GM03348 (cell line): ENCODE measurements at places on chromosomes 12 and 14.
A peak's percentile ranks its signal among the peaks of the same experiment; 100 is the strongest.

DNA sequence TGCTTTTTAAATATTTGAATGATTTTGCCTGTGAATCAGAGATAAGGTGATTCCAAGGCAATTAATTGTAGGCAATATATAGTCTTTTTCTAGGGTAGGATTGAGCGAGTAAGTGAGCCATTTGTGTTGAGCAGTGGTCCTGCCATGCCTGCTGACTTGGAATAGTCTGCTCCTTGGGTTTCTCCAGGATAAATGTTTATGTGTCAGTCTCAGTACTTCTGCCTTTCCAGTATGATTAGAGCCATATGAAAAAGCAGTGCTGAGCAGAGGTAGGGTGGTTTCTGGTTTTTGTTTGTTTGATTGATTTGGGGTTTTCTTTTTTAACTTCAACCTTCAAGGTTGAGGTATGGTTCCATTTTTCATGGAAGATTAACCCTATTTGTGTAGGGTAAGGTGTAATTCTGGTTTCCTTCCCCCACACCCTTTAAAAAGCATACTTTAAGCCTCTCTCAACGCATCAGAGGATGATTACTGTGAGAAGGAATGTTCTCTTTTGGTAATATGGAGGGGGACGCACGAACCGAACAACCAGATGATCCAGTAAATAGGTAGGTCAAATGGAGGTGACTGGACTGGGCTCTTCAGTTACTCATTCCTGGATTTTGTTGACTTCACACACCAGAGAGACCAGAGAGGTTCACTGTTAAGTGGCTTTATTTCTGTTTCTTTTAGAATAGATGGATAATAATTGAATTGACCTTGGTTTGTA is 22.7 kb downstream of the FRMD6 start:
- DNase-seq, result no peak

DNA sequence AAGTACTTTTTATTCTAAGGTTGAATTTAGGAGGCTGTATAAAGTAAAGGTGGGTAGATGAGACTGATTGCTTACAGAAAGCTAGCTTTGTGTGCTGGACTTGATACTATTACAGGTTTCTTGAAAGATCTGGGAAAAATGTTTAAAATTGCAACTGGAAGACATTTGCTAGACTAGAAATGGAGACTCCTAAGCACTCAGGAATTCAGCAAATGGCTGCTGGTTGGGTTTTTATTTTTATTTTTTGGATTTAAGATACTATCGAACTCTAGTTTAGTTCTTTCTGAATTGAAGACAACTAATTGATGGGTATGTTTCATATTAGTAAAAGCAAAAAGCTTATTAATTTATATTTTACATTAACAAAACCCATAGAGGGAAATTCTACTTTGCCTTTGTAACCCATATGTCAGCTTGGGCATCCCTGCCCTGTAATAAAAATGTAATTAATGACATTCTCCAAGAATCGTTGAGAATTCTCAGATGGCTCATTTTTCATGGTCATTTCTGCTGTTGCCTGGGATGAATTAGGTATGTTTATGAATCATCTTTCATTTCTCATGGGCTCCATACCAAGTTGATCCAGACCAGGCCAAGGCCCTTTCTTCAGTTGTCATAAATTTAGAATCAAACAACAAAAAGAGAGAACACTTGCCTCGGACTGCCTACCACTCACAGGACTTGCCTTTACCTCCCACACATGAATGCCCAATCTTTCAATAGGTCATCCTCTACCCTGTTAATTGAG is 102.1 kb downstream of the ERGIC2 start:
- DNase-seq, result peak; percentile 41

DNA sequence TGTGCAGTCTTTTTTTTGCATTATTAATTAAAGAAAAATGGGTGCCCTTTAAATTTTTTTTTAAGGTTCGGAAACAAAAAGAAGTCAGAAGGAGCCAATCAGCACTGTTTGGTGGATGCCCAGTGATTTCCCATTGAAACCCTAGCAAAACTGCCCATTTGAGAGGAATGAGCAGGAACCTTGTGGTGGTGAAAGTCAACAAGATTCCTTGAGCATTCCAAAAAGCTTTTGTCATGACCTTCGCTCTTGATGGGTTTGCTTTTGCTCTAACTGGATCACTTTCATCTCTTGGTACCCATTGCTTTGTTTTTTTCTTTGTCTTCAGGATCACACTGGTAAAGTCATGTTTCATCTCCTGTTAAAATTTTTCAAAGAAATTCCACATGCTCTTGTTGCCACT is 54.1 kb downstream of the ADIPOR2 start:
- peak; percentile 5 for DNase-seq

DNA sequence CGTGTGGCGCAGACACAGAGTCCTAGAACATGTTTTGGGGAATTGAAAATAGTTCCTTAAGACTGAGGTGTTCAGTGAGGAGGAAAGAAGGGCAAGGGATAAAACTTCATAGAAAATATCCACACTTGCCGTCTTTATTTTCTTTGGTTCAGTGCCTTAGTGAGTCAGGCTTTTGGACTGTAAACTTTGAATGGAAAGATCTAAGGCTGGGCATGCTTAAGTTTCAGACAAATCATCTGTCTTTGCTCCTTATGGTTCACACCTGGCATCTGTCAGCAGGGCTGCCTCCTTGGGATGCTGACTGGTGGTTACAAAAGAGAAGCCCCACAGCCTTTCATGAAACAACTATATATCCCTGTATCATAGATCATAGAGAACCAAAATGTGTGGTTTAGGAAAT is 136.3 kb upstream of the PRICKLE1 start:
- no peak for DNase-seq

- no peak for DNase-seq
Observed at GRCh38 chr12:107539196-107539939, 146.2 kb upstream of the PWP1 start.

DNA sequence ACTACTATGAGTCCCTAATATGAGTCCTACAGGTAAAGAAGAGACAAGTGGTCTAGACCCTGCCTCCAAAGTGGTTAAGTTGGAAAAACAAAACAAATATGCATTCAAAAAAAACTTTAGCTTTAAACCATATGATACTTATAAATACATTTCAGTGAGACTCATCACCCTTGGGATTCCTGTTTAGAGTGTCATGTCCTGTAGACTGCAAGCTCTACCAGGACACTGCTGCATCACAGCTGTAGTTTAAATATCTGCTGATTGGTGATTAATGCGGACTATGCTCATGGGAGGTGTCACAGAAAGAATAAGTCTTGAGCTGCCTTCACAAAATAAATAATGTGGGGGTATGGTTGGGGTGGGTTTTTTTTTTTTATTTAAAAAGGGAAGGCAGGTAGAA is 8.8 kb upstream of the LGR5 start:
- no peak for DNase-seq

DNA sequence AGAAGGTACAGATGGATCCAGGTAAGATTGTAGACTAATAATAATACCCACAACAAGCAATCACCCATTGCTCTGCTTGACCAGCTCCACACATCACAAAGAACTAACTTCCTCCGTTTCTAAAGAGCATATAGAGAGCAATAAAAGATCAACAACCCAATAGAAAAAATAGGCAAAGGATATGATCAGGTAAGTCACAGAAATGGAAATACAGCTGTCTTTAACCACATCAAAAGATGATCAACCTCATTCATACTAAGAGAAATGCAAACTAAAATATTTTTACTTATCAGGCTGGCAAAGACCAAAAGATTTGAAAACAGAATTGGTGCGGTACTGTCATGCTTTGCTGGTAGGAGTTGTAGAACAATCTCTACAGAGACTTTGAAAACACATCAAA is 8.9 kb downstream of the C2CD5 start:
- DNase-seq, result no peak

GRCh38 chr12:132143336-132144071 is 615 bp downstream of the DDX51 start:
- peak; percentile 41 for DNase-seq

GRCh38 chr12:28893856-28894255 is 255.2 kb upstream of the FAR2 start:
- no peak for DNase-seq

DNA sequence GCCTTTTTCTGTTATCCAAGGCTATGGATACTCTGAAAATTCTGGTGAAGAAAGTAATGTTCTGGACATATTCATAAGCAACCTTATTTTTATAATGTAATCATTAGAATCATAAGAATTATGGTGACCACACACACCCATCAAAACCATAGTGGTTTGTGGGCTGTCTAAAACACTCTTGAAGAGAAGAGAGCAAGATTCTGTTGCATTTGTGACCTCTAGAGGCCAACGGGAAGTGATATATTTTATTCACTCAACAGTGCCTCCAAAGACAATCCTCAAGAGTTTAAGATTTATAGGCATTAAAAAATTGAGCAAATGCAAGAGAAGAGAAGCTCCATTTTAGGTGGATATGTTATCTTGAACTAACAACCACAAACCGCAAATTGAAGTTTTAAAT is 68.5 kb upstream of the LGR5 start:
- DNase-seq, result no peak

DNA sequence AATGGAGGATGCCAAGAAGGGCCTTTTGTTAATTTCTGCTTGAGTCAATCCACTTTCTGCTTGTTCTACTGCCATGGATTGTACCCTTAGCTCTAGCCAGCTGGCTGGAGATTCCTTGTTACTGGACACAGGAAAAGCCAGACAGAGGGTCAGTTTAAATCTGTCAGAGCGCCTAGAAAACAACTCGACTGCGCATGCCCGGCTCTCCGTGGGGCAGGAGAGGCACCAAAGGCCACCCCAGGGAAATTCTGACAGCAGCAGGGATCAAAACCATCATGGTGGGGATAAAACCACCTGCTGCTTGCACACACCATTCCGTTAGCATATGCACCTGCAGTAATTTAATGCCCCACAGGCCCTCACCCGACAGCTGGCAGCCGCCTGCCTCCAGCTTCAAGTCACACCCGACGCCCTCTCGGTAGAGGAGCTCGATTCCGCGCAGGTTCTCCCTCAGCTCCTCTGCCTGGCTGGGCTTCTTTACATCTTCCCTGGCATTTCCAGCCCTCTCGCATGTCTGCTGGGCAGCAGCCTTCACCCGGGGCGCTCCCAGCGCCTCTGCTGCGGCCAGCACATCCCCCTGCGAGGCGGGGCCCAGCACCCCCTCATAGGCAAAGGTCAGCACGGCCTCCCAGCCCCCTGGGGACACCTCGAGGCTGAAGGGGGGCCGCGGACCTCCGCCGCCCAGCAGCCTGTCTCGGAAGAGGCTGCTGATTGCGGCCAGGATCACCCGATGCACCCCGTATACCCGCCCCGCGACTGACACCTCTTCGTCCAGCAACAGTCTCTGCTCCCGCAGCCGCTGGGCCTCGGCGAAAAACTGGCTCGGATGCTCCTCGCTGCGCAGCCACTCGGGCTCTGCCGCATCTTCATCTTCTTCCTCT is 1.0 kb downstream of the KLHL33 start:
- DNase-seq, result peak; percentile 45

DNA sequence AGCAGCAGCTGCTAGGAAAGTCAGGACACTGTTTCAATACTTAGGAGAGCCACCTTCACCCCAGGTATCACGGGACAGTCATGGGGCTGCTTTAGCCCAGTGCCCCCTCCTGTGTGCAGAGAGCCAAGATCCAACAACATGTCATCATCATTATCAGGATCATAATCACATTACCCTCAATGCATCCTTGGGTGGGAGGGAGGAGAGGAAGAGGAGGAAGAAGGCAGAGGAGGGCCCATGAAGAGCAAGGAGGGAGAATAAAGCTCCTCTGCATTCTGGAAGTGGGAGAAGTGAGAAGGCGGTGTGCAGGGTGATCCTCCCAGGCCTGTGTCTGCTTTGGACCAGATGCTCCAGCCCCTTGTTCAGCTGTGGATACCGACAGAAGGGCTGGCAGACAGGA is 64.2 kb downstream of the TSPAN11 start:
- DNase-seq, result no peak

DNA sequence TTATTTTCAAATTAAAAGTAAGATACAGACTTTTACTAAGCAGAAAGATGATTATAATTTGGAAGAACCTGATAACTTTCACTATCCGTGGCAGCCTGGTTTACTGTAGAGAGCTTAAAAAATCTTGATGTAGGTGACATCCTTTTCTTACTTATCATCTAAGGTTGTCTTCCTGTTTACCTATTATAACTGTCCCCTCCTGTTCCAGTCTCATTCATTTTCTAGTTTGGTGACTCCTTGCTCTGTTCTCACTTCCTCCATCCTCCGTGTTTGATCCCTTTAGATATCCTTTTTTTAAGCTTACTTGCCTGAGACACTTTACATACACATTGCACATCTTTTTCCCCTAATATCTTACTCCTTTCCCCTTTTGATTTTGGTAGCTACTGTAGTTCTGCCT is 27.5 kb downstream of the CCDC91 start:
- DNase-seq, result no peak

DNA sequence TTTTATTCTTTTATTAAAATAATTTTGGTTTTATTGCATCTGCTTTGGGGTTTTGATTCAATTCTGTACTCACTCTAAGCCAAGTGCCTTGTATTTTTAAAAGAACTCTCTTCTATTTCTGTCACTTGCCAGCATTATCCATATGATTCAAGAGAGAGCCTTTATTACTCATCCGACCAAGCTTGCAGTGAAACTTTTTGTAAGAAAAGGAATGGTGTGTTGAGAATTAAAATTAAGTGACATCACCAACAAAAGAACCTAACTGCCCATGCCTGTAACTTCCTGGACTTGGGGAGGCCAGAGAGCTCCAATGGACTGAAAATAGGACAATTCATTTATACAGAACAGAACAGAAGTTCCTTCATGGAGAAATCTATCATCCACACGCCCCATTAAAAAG is 52.1 kb downstream of the GALNT4 start:
- peak; percentile 53 for DNase-seq

DNA sequence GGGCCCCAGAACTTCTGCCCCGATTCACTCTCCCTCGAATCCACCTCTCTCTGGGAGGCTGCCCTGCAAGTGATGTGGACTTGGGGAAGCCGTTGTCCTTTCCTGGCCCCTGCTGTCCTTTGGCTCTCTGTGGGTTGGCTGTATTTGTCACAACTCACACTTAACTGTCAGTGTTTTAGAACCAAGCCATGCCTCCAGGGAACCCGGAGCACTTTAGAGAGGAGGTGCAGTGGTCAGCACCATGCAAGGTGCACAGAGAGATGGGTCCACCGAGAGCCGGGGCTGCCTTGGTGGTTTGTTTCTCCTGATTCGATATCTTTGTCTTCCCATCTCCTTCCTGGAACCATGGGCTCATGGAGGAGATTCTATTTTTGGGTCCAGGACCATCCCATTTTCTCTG is 129.5 kb upstream of the RTL1 start:
- DNase-seq, result no peak

DNA sequence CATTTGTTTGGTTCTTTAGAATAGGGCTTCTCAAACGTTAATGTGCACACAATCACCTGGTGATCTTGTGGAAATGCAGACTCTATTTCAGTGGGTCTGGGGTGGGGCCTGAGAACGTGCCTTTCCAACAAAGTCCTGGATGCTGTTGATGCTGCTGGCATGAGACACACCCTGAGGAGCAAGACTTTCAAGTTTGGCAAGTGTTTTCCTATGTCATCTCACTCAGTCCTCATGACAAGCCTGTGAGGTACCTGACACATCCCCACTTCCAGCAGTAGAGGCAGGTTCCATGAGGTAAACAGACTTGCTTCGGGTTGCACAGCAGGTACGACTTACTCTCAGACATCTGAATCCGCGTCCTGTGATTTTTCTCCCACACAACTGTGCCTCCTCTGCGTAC is 147.1 kb downstream of the MYRFL start:
- no peak for DNase-seq
